ENCODE measurements at places on chromosomes 6 and 20.

GRCh38 chr20:58102261-58102660 lies 126.2 kb downstream of the ANKRD60 start:
- no peak for DNase-seq

DNA sequence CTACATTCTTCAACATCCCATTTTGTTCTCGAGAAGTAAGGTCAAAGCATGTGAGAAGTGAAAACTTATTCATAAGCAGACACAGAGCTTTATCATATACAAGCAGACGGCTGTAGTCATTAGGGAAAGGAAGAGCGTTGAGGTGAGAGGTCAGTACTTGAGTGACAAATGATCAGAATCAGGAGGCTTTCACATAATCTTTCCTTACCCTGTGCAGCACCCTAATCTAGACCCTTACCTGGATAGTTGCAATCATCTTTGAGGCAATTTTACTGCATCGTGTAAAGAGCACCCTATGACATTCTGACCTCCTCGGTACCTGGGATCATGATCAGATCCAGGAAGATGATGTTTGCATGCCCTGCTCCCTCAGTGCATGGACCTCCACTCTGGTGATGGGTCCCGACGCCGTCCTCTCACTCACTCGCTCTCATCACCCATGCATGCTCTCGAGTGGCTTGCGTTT lies 62.7 kb downstream of the RNF182 start:
- DNase-seq = no peak

GRCh38 chr6:24078200-24078599 lies 47.8 kb upstream of the NRSN1 start:
- no peak for DNase-seq

DNA sequence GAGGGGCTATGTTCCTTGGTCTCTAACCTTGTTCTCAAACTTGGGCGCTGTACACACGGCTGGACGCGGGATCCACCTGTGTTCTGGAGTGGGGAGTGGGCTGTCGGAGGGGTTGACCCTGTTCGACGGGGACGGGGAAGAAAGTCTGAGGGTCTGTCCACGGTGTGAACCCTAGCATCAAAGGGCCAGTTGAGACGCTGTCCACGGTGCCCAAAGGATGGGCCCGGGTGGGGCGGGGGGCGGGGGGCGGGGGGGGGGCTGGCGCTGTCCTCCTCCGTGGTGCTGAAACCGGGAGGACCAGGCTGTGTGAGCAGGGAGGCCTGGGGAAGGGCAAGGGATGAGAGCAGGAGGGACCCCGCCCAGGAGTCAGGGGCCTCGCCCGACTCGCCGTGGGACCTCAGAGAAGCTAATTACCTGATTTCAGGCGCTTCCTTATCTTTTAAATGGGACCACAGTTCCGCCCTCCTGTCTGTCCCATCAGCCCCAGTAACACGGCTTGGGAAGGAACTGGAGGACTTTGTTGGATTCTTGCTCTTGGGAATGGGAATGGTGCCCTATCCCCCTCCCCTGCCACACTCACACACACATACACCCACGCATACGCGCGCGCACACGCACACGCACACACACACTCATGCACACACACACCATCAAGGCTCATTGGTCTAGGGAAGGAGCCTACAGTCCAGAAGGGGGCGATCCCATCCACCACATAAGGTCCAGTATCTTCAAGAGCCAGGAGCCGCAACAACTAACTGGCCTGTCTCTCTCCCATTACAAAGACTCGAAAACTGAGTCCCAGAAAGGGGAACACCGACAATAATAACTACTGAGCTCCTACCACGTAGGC lies 1.0 kb upstream of the VSTM2L start:
- DNase-seq = peak; percentile 17

- no peak for DNase-seq
Observed at GRCh38 chr6:41685641-41686380, 47.5 kb downstream of the MDFI start.

GRCh38 chr6:145309842-145310535 lies 425.3 kb downstream of the EPM2A start:
- no peak for DNase-seq

DNA sequence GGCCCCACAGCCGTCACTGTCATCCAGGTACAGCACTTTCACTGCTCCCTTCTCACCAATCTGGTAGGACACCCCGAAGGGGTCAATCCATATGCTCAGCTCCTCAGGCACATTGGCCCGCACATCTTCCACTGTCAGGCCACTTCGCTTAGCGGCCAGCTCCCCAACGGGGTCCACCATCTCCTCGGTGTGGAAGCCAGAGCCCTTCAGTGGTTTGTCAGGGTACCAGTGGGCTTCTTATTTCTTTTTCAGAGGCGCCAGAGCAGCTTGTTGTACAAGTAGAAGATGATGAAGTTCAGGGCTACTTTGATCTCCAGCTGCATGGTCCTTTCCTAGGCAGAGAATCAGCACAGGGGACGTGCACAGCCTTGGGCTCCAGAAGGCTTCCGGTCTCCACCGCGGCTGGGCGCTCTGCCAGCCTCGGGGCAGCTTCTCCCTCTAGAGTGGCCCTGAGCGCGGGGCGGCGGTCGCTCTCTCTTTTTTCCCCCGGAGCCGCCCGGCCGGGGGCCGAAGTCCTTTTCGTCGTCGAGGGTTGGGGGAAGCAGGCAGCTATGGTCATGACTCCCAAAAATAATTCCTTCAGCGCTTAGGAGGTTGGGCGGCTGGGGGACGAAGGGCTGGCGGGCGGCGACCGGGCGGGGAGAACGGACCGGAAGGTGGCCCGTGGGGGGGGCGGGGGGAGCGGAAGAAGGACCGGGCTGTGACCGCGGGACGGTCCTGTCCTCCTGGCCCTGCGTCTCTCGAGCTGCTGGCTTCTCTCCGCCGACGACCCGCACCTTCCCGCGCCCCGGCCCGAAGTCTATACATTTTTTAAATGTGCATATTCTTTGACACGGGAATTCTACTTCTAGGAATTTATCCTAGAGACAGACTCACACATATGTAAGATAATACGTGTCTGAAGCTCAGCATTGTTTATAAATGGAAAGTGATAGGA lies 6.5 kb upstream of the ZSCAN9 start:
- DNase-seq = no peak

- no peak for DNase-seq
Observed at GRCh38 chr20:5658912-5659345, 91.3 kb upstream of the SHLD1 start.

GRCh38 chr6:133286765-133287164 lies 45.6 kb downstream of the EYA4 start:
- no peak for DNase-seq

DNA sequence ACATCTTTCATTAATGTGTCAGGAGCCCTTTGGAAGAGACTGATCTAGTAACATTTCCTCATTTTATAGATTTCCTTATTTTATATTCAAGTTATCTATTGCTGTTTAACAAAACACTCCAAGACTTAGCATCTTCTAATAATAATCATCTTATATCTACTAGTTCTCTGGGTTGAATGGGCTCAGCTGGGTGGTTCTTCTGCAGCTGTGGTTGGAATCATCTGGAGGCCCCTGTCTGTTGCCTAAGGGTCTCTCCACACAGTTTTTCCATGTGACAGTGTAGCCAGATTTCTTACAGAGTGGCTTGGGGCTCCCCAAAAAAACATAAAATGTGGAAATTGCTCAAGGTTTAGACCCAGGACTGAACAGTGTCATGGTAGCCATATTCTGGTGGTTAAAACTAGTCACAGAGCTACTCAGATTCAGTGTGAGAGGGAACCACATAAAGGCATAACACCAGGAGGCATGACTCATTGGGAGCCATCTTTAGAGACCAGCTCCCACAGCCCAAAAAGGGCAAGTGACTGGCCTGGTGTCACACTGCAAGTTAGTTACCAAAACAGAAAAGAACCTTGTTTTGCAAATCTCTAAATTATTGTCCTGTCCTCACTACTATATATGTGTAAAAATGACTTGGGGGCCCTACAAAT lies 11.5 kb downstream of the SLC2A10 start:
- no peak for DNase-seq

- DNase-seq = no peak
Observed at GRCh38 chr20:55855052-55855451, 150.3 kb downstream of the CBLN4 start.

DNA sequence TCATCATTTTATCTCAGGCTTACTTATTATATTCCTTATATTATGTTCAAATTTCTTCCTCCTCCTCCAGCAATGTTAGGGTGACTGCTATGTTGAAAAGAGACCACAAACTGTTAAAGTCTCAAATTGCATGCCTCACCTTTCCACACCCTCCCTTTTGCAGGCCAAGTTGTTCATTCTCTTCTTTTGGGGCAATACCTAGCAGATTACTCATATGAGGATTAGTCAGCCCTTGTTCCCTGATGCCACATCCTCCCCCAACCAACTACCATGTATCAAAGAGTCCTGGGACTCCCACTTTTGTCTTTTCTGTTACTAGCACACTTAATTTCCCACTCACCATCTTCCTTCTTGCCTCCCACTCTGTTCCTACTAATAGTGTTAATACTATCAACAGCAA lies 434.7 kb downstream of the BCKDHB start:
- peak; percentile 81 for DNase-seq

DNA sequence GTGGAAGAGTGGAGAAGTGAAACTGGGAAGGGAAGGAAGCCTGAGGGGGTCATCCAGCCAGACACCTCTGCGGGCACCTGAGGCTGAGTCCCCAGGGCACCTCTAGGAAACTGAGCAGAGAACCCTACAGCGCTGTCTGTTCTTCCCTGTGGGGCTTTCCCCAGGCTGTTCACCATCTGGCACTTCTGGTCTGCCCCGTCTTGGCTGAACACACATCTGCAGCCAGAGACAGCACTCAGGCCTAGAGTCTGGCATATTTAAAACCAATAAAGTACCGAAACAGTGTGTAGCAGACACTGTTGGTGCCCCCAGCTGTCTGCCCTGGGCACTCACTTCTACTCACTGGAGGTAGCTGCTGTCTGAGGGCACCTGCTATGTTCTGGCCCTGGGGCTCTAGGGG lies 9.4 kb upstream of the ARFGEF2 start:
- DNase-seq = no peak

DNA sequence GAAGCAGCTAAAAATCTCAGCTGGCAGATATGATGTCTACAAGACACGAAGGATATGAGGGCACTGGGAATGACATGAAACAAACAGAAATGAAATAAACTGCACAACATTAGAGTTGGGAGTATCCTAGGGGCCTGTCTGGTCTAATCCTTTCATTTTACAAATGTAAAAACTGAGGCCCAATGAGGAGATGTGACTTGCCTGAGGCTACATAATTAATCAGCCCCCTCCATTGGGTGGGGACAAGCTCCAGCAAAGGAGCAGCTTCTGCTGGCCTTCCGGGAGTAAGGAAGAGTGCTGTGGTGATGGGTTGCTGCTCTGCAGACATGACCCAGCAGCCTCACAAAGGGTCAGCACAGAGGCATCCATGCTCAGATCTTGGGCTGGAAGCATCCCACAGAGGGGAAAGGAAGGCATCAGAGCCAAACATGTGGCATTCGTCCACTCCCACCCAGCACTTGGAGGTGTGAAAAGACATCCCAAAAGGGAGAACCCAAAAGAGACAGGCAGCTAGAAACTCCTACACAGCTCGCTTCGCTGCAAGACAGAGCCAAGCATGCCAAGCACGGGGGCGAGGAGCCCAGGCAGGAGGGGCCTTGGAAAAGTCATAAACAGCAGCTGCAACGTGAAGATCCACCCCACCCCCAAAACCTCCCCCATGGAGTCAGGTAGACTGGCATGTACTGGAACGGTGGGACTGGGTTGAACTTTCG lies 183.7 kb downstream of the UNC5CL start:
- no peak for DNase-seq

DNA sequence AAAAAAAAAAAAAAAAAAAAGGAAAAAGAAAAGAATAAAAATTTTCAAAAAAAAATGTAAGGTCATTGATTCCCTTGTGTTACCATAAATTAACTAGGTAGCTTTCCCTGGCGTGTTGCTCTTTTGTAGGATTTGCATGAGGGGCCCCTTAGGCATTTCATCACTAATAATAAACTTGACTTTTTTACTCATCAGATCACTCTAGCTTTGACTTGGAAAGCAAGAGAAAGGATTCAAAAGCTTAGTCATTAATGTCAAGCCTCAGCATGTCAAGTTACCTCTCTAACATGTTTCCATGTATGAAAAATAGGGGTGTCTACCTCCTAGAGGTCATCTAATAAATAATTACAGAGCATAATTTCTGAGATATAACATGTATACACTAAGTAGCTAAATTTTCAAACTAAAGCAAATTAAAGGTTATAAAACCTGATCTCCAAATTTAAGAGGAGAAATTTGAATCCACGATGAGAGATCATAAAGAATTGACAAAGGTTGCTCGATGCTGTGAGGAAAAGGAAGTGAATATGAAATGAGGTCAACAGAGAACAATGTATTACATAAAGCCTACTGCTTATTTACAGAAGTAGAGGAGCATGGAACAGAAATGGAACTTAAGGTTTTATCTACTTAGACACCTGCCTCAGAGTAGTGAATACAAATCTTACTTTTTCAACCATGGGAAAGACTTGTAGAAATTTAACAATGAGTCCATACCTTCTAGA lies 86.8 kb downstream of the ARHGAP18 start:
- no peak for DNase-seq

GRCh38 chr6:149127212-149127611 lies 190.3 kb upstream of the TAB2 start:
- DNase-seq = no peak

DNA sequence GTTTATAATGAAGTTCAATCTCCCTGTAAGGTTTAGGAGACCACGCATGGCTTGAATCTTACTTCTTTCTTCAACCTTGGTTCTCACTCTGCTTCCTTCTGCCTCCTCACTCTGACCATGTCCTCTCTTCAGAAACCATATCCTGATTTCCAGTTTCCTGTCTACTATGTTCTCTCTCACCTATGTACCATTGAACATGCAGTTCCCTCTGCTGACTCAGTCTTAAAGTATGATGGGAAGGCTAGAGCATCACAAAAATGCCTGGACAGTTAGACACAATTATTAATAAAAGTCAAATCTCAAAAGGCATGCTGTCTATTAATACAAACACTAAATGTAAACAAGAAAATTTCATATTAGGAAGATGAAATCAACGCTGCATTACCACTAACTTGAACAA lies 151.6 kb downstream of the PRKN start:
- no peak for DNase-seq

- DNase-seq = no peak
Observed at GRCh38 chr6:90868256-90868655, 281.4 kb upstream of the MAP3K7 start.

- no peak for DNase-seq
Observed at GRCh38 chr6:70669133-70669532, 1.4 kb downstream of the SMAP1 start.
